Suppressor macrophage treated with lipopolysaccharide for 4 hours (primary cell): ENCODE measurements at places on chromosomes 1 and 21.

- no peak for DNase-seq
Measured at GRCh38 chr1:178385662-178386061, 111.1 kb downstream of the CLEC20A start.

DNA sequence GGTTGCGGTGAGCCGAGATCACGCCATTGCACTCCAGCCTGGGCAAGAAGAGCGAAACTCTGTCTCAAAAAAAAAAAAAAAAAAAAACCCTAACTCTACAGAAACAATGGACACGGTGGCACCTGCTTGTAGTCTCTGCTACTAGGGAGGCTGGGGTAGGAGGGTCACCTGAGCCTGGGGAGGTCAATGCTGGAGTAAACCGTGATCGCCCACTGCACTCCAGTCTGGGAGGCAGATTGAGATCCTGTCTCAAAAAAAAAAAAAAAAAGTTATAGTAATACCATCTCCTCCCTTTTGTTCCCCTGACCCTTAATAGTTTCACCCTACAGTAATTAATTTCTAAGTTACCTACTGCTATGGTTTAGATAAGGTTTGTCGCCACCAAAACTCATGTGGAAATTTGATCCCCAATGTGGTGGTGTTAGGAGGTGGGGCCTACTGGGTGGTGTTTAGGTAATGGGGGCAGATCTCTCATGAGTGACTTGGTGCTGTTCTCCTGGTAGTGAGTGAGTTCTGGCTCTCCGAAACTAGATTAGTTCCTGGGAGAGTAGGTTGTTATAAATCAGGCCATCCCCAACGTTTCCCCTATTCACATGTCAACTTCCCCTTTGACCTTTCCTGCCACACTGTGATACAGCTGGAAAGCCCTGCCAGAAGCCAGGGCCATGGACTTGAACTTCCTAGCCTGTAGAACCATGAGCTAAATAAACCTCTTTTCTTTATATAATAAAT is 9.8 kb downstream of the FBXO42 start:
- DNase-seq = peak; percentile 55

- DNase-seq = no peak
Measured at GRCh38 chr1:58870298-58870676, 86.4 kb upstream of the JUN start.

DNA sequence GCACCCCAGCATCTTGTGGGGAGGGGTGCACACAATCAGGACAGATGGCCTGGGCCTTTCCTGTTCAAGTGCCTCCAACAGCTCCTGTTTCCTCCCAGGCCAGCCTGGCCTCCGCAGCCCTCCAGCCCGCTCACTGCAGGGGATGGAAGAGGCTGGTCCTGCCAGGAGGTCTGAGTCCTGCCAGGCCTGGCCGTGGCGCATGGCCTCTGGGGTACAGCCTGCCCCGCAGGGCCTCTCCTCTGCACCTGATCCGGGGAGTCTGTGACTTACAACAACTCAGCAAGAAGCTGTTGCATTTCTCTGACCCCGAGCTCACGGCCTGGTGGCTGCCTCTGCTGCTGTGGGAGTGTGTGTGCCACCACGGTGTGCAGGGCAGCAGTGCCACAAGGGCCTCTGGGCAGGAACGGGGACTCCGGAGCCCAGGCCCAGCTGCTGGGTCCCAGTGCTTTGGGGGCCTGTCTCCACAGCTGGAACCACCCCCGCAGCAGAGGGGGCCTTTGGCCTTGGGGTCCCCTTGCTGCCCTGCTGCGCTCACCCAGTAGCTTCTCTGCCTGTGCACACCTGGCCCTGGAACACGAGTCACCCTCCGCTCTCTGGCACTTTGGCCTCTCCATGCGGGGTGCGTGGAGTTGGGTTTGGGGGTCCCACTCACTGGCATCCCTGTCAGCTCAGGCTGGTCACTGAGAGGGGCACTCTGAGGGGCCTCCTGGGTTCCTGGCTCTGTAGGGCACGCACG is 17.4 kb upstream of the LRRC3 start:
- no peak for DNase-seq

DNA sequence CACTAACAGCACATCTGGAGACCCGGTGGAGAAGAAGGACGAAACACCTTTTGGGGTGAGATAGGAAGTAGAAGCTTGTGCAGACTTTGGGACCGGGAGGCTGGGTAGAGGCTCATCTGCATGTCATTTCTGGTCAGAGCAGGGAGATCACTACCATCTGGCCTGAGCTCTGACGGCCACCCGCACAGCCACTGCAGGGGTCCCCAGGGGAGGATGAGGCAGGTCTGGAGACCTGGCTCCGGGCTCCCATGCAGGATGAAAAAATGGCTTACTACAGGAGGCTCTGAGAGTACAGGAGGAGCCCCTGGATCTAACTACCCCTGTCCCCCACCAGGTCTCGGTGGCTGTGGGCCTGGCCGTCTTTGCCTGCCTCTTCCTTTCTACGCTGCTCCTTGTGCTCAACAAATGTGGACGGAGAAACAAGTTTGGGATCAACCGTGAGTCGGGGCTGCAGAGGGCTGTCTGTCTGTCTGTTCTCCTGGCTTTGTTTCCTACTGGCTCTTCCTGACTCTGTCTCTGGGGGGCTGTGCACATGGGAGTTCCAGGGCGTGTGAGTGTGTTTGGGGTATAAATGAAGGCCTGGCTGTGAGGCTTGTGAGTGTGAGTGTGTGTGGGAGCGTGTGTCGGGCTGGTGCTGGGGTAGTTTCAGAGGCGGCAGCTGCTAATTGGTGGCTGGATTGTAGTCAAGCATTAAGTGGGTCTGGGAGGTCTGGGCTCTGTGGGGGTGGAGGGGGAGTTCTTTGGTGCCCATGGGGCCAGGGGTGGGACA is 14.1 kb downstream of the NTRK1 start:
- no peak for DNase-seq

DNA sequence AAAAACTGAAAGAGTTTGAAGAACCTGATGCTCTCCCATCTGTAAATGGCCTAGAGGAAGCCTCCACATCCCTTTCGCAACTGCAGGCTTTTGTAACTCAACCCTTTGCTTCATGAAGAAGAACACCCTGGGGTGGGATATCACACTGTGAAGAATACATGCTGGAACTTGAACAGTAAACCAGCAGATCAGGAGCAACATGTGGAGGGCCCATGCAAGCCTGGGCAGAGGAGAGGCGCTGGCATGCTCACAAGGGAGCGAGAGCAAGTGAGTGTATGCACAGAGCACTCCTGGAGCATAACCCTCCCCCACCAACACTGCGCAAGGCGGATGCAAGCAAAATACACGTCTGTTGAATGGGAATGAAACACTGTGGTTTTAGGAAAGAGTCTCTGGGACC is 24.6 kb upstream of the SPAG17 start:
- no peak for DNase-seq

GRCh38 chr1:110155878-110156522 is 5.7 kb downstream of the SLC6A17 start:
- DNase-seq = peak; percentile 44

GRCh38 chr1:216750031-216750627 is 26.9 kb upstream of the ESRRG start:
- no peak for DNase-seq

GRCh38 chr1:98903261-98903660 is 101.4 kb downstream of the PLPPR5 start:
- DNase-seq = no peak

- DNase-seq = no peak
Measured at GRCh38 chr1:204217648-204218000, 3.8 kb upstream of the GOLT1A start.

DNA sequence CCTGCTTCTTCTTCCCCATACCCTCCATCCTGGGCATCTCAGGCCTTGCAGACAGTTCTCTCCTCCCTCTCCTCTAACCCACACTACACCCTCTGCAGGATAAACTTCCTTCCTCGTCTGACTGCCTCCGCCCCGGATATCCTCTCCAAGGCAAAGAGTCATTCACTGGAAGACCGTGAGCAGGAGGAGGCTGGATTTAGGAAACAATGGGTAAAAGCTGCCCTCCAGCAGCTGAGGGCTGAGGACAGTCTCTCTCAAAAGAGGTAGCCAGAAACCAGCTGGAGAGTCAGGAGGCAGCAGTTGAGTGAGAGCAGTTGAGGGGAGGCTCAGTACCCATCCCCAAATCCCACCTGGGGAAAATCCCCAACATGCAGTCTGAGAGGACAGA is 1.4 kb downstream of the CSRP1 start:
- peak; percentile 52 for DNase-seq

GRCh38 chr21:42640486-42640885 is 12.9 kb upstream of the PDE9A start:
- no peak for DNase-seq

DNA sequence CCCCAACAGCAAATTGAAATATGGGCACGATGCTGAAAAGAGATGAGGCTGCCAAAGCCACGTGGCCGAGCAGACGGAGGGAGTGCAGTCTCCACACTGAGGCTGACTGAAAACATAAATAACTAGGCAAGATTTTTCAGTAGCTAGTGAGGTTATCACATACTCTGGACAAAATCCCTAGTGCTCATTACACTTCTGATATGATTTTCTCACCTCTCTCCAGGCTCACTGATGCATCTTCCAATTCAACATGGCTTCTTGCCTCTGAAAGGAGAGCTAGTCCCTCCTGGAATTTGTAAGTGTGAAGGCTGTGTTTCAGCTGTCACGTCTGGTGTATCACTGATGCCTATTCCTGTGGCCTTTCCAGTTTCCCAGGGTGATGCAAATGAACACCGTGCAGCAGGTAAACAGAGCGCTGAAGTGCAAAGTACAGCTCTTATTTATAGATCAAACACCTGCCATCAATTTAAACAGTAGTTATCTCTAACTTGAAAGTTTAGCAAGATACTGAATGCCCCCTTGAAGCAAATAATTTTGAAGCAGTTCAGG is 656.1 kb downstream of the KIF26B start:
- no peak for DNase-seq

DNA sequence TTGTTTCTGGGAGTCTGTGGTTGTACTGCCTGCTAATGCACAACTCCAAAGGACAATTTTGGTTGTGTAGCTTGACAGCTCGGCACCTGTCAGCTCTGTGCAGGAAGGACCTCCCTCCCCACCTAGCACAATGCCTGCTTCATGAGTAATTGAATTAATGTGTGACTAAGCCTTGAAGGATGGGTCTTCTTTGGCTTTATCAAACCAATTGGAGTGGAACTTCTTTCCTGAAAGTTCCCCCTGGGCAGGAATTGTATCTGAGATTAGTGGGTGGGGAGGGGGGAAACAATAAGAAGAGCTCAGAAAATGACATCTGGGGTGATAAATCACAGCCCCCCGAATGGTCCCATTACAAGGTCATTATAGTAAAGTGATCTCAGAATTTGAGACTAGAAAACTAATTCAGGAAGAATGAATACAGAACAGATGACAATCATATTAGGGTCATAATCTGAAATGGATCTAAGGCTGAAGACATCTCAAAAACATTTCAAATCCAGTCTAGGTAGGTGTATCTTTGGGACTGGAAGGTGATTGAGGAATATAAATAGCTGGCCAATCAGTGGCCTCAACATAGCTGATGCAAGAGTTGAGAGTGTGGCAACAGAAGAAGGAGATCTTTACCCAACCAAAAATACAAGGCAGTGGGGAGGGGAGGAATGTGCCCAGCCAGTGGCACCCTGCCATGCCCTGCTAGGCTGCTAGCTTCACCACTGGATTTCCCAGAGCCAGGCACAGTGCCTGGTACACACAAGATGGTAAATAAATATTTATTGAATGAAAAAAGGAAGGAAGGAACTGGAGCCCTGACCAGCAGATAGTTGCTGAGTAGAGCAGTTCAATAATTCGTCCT is 10.1 kb upstream of the SESN2 start:
- DNase-seq = peak; percentile 35

- no peak for DNase-seq
Measured at GRCh38 chr1:242006976-242007375, 8.1 kb upstream of the MAP1LC3C start.

DNA sequence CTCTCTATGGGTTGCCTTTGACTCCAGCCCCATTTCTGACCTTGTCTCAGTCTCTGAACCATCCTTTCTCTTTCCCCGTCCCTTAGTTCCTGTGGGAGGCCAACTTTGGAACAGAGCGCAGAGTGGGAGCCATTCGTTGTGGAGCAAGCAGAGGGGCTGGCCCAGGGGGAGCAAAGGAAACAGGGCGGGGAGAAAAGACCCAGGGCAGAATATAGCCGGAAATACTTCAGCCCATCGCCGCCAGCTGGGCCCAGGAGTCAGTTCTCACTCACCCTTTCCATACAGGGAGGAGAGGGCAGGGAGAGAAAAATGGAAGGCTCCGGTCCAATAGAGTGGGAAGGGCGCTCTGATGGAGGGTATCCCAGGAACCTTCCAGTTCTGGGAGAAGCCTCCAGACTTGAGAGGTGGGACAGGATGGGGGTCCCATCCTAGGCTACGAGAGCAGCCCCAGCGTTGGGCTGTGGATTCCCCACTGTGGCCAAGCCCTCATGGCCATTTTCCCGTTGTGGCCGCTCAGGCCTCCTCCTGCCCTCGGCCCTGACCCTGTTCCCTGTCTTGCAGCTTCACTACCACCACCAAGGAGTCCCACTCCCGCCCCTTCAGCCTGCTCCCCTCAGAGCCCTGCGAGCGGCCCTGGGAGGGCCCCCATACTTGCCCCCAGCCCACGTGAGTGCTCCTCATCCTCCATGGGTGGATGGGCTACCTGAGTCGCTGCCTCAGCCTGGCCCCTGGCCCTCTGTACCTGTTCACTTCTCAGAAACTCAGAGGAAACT is 10.9 kb downstream of the PEAR1 start:
- no peak for DNase-seq

- DNase-seq = no peak
Measured at GRCh38 chr1:96048572-96049212, 672.9 kb upstream of the PTBP2 start.

DNA sequence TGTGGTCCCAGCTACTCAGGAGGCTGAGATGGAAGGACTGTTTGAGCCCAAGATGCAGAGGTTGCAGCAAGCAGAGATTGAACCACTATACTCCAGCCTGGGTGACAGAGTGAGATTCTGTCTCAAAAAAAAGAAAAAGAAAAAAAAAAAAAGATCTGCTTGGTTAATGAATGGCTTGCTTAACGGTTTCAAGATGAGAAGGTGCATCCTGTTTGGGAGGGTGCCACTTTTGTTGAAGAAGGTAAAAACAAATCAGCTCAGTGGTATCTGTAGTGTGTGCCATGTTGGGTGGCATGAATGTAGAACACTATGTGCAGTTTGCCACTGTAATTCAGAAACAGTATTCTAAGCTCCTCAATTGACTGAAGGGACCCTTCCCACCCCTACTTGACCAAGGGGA is 94.9 kb upstream of the ETV3 start:
- DNase-seq = no peak

DNA sequence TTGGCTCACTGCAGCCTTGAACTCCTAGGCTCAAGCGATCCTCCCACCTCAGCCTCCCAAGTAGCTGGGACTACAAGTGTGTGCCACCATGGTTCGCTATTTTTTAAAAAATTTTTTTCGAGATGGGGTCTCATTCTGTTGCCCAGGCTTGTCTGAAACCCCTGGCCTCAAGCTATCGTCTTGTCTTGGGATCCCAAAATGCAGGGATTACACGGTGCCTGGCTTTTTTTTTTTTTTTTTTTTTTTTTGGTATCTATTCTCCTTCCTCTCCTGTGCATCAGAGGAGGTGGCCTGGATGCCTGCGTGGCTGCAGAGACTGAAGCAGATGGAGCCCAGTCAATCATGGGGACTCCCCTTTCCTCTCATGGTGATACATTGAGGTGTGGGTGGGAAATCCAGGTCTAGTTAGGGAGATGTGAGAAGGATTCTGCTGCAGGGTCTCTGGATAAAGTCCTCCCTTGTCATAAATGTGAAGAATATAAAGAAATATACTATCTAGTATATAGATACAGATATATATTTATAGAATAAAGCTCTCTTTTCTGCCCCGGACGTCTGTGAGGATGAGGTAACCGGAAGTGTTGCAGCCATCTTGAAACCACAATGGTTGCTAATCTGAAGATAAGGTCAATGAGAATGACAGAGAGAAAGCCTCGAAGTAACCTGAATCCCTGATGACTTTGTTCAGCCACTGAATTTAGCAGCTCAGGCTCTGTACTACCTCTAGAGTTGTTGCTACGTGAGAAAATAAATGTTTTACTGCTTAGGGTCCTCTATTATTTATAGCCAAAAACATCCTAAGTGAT is 19.5 kb upstream of the RGSL1 start:
- DNase-seq = peak; percentile 48
